ENCODE measurements at places on chromosomes 3 and 15.

- DNase-seq: no peak
These were observed 53.0 kb upstream of the MME start for GRCh38 chr3:155026999-155027591.

DNA sequence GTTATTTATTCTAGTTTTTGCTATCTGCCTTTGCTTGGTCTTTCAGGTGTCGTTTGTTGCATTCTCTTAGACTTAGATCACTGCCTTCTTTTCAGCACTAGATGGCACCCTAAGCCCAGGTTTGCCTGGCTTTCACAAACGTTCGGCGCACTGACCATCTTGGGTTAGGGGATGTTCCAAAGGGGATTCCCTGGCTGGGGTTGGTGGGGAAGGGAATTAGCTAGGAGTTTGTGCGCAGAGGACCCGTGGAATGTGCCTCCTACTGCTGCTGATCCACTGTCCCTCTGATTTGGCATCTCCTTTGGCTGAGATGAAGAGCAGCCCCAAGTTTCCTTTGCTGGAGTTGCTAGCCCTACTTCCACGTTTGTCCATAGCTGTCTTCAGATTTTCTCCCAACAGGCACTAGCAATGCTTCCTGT is 33.9 kb downstream of the PFN2 start:
- DNase-seq: peak; percentile 74

- no peak for DNase-seq
These were observed 48.4 kb upstream of the SPPL2A start for GRCh38 chr15:50813865-50814264.

GRCh38 chr3:102233881-102234280 is 200.9 kb upstream of the ZPLD1 start:
- DNase-seq: no peak

GRCh38 chr15:78928616-78929093 is 16.2 kb downstream of the CTSH start:
- DNase-seq: no peak

DNA sequence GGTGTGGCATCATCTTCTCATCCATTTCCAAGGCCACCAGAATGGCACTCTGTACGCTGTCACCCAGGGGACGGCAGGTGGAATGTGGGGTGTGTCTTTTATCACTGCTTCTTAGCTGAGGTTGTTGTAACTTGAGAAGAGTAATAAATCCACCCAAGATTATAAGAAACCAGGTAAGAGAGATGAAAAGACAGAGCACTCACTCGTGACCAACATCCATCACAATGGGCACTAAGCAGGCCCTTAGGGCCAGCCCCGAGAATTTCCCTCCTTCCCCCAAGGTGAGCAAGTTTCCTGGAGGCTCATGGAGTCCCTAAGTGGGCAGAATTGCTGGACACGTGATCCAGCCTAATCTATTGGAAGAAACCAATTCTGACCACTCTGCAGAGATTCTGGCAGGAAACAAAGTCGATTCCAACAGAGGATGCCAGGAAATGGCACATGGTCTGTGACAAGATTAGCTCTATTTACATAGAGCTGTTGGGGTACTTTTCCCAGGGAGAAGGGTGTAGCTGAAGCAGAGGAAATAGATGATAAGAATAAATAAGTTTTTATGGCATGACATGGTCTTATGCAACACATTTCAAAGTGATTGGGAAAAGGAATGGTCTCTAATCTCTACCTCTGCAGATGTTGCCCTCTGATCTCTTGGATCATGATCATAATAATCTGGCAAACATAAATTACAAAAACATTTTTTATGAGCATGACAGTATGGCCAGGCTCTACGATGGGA is 22.5 kb downstream of the SLC6A20 start:
- no peak for DNase-seq

GRCh38 chr15:101176625-101177024 is 75.2 kb downstream of the CHSY1 start:
- peak; percentile 42 for DNase-seq

GRCh38 chr15:40744815-40745152 is 10.3 kb downstream of the RMDN3 start:
- no peak for DNase-seq

DNA sequence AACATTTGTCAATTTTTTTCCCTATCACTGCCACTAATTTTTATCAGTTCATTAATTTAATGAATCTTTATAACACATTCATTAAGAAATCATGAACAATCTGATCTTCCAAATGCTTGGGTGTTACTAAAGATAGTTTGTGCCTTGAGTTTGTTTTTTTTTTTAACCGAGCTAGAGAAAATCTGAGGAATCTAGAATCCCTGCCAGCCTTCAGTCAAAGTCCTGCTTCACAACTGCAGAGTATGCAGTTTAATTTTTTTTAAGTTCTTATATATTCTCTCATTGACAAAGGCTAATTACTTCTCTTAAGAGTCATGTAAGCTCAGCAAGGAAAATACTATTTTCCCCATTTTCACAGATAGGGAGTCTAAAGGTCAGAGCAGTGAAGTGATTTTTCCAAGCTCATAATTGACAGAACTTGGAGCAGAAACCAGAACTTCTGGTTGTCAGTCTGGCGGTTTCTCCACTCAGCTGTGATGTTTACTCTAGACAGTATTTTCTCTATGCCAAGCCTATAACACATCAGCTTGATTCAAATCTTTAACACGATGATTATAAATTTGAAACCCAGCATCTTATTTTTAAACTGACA is 55.7 kb downstream of the TNIK start:
- no peak for DNase-seq

DNA sequence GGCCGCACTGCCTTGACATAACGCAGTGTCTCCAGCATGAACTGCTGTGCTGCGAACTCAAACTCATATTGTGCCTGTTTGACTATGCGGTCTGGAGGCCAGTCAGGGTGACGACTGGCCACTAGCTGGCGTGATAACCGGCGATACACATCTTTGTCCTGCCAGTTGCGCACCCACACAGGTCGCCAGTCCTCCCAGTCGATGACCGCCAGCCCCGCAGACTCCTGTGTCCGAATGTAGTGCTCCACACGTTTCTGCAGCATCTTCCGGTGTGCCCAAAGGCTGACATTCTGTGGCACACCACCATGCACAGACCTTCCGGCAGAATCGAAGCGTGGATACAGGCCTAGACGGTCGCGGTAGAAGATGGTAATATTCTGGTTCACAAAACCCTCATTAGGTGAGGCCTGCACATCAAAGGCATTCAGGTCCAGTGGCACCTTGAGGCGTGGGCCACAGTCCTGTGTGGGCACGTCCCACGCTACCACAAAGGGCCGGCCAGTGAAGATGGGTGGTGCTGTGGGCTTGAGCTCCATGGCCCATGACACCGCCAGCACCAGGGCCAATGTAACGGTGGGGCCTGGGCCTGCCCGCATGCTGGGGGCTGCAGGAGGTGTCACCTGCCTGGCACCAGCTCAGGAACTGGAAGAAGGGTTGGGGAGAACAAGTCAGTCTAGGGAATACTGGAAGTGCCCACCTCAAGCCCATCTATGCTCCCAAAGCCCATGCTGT is 2.5 kb downstream of the HYAL2 start:
- no peak for DNase-seq

DNA sequence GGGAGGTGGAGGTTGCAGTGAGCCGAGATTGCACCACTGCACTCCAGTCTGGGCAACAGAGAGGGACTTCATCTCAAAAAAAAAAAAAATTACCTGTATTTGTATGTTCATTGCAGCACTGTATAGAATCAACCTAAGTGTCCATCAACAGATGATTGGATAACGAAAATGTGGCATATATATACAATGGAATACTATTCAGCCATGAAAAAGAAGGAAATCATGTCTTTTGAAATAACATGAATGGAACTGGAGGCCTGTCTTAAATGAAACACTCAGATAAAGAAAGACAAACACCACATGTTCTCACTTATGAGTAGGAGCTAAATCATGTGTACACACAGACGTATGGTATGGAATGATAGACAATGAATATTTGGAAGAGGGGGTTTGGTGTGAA is 59.4 kb upstream of the MEF2A start:
- no peak for DNase-seq

Measured in ELR (cell line).